Activated naive CD4-positive, alpha-beta T cell treated with anti-CD3 and anti-CD28 coated beads, Interleukin-2, amount 50 U/mL, for 72 hours (primary cell): ENCODE measurements at places on chromosomes 13 and 19. TPM values are rescaled to one million over a fixed set of nuclear protein-coding genes. Genes with fewer than 3 reads are reported as not detected.

Gene MED4
- 70.4 TPM for total RNA-seq

Gene ZNF350
- total RNA-seq, result 8.7 TPM

Gene SOX1
- not detected for total RNA-seq

Gene CERS4
- 18.4 TPM for total RNA-seq

Gene ZMYM2
- total RNA-seq, result 94.0 TPM

Gene KCNC3
- 5.1 TPM for total RNA-seq

Gene IL17D
- 0.41 TPM for total RNA-seq

Gene TPRX1
- not detected for total RNA-seq

Gene ERFL
- 1.7 TPM for total RNA-seq

Gene TDRD12
- 0.09 TPM for total RNA-seq

Gene IGFL3
- total RNA-seq, result not detected

Gene CABP5
- total RNA-seq, result not detected

Gene FARP1
- 0.58 TPM for total RNA-seq

Gene POLR2E
- total RNA-seq, result 259 TPM

Gene CYSLTR2
- 3.0 TPM for total RNA-seq

Gene ENOX1
- 1.8 TPM for total RNA-seq

Gene AZU1
- not detected for total RNA-seq

Gene C19orf81
- 4.2 TPM for total RNA-seq

Gene PRSS57
- total RNA-seq, result not detected
